ENCODE measurements at places on chromosomes 1 and 21.

DNA sequence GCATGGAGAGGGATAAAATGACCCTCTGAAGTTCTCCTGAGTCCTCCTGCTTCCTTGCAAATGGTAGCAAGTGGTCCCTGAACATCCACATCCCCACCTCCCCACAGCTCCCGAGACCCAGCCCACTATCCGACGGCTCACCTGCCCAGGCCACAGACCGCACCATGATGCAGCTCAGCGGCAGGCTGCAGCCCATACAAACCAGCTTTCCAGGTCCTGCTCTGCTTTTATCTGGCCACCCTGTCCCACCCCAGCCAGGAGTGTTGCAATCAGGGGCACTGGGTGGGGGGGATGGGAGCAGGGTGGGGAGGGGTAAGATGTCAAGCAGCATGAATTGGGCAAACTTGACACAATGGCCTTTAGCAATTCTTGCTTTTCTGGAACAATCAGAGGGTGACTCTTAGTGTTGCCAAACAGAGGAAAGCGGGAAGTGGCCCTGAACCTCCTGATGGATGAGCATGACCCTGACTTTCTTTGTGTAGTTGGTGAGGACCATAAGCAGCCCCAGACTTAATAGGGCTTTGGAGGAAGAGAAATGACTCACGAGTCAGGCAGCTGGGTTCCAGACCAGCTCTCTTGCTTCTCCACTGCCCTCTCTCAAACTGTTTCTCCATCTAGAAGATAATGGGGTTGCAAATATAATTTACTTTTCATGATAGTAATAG is at the start of gene CHIT1:
CHIT1 (minus strand) TSS at position 203 of the 665 bp plus-strand sequence; CDS start at position 166, 37 bp downstream.
- no peak for DNase-seq

- no peak for DNase-seq
Measured at GRCh38 chr1:29172415-29172939, 9.2 kb downstream of the SRSF4 start.

- no peak for DNase-seq
Measured at GRCh38 chr1:116807394-116808199, 53.4 kb downstream of the CD2 start.

DNA sequence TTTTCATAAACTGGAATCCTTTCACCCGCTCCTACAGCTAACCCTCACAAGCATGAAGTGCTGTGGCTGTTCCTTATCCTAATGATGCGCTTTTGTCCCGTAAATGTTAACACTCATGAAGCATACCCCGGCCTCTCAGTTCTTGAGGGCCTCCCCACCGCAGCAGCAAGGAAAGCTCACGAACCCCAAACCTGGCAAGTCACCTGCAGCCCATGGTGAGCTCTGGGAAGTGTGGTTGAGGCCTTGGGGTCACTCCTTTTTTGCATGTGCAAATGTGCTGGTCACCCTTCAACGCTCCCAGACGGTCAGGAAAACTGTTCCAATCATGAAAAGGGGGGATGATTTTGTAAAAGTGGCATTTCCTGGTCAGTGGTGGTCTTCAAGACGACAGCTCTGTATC is 124.6 kb downstream of the PRDM2 start:
- DNase-seq = no peak

DNA sequence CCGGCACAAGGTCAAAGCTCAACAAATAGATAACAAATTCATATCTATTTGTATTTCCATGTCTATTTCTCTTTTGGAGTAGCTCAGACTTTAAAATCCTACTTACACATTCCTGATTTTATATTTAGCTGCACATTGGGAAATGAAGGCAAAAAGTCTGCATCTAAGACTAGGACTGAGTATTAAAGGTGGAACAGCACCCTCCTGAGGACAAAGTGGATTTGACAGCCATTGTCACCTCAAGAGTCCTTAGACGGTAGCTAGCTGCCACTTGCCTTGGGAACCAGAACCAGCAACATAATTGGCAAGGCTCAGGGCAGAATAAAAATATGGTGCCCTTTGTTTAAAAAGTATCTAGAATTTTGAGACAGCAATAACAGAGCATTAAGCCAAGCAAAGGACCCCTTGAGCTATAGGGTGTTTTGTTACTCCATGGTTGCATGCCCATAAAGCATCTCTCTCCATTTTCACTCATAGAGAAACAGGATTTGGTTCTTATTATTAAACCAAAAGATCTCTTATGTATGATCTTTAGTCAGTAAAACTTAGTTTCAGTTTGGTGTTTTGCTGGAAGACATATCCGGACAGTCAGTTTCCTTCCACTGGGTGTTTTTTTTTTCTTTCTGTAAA is 30.0 kb upstream of the SGIP1 start:
- DNase-seq = no peak

DNA sequence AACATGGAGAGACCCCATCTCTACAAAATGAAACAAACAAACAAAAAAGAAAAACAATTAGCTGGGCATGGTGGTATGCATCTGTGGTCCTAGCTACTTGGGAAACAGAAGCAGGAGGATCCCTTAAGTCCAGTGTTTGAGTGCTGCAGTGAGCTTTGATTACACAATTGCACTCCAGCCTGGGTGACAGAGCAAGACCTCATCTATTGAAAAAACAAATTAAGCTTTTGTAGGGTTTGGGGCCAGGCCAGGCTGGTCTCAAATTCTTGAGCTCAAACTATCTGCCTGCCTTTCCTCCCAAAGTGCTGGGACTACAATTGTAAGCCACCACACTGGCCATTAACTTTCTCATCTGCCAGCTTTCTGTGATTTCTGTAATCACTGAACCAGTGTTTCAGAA is 27.2 kb downstream of the NIPAL3 start:
- no peak for DNase-seq

- no peak for DNase-seq
Measured at GRCh38 chr1:159714529-159714928, at the start of gene CRP. Gene CRP (minus strand): TSS chr1:159714589. CDS start chr1:159714485, 104 bp downstream.

DNA sequence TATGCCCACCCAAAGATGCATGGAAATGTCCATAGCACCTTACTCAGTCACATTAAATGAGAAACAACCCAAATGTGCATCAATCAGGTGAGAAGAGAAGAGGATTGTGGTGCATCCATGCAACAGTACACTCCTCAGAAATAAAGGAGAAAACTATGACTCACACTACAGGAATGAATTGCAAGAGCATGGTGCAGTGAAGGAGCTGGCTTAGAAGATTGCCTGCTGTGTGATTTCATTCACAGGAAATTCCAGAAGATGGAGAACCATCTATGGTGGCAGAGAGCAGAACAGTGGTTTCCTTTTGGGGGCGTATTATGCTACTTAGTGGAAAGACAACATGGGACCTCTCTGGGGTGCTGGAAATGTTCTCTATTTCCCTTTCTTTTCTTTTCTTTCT is 278.6 kb upstream of the AJAP1 start:
- DNase-seq = no peak

DNA sequence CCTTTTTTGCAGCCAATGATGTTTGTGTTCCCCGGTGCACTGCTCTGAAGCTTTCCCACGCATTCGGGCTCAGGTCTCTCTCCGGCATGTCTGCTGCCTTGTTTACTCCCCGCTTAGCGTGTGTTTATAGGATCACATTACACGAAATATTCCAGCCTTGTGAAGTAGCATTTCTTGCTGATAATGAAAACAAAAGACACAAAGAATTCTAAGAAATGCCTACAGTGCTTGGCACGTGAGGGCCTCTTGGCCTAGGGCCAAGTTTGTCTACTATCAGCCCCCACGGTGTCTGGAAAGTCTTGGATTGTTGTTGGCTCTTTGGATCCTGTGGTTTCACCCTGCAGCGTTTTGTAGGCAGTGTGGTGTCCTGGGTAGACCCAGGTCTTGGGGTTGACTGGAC is 11.2 kb upstream of the GSTM4 start:
- DNase-seq = no peak

DNA sequence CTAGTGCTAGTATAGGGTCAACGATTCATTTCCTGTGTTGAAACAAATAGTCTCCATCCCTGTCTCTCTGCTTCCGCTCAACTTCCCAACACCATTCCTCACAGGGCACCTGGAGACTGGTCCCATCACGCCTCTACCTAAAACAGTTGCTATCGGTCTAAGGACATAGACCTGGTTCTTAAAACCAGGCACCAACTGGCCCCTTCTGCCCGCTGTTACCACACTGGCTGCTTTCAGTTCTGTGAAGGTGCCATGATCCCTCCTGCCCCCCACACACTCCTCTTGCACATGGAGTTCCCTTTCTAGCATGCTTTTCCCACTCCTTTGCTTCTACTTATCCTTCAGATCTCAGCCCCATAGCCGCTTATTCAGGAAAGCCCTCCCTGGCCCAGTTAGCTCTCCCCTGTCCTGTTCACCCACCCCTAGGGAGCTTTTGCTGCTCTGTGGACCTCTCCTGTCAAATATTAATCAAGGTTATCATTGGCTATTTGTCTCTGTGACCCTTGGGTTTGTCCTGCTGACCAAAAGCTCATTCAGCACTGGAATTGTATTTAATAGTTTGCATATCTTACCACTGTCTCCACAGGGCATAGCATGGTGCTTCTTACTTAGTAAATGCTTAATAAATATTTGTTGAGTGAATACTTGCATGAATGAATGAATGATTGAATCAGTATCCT is 11.9 kb upstream of the KPRP start:
- no peak for DNase-seq

GRCh38 chr1:180081474-180081873 is 73.2 kb upstream of the QSOX1 start:
- no peak for DNase-seq

DNA sequence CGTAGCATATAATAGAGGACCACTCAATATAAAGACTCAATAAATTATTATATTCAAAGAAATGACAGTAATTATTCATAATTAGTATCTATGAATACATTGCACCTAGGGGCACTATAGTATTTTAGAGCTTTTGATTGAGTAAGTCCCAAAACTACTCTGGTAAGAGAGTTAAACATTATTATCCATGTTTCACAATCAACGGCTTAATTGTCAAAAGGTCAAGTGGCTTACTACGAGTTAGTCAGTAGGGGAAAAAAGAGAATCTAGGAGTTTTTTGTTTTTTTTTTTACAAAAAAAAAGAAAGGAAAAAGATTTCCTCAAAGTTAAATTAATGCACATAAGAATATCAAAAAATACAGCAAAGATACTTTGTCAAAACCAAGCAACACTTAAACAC is 20.4 kb upstream of the LAMC1 start:
- DNase-seq = no peak

DNA sequence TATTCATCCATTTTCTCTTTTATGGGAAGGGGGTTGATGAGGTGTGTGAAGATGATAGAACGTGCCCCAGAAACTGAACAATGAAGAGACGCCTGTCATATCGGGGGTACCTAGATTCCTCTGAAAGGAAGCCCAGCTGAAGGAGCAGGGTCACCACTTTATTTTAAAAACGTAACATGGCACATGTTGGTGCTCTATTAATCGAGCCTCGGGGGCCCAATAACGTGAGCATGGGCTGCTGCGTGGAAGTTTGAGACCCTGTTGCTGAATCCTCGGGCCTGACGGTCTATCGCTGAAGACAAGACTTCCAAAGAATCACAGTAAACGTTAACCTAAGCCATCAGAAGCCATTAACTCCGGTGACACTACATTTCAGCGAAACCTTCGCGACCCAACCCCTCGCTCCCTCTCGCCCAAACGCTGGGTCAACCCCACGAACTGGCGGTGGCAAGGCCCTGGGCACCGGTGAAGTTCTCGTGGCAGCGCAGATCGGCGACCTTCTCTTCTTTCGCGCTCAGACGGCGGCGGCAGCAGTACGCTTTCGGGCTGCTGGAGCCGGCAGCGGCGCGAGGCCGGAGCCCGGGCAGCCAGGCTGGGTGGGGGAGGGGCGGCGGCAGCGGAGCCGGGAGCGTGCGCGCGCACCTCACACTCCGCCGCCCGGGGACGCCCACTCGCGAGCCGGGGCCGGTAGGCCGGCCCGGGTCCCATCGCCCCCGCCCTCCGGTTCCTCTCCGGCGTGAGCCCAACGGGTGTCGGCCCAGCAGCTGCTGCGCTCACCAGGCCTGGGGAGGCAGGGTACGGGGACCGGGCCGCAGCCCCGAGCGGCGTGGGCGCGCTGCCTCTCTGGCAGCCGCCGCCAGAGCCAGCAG is 838 bp upstream of the MAN1A2 start:
- no peak for DNase-seq

DNA sequence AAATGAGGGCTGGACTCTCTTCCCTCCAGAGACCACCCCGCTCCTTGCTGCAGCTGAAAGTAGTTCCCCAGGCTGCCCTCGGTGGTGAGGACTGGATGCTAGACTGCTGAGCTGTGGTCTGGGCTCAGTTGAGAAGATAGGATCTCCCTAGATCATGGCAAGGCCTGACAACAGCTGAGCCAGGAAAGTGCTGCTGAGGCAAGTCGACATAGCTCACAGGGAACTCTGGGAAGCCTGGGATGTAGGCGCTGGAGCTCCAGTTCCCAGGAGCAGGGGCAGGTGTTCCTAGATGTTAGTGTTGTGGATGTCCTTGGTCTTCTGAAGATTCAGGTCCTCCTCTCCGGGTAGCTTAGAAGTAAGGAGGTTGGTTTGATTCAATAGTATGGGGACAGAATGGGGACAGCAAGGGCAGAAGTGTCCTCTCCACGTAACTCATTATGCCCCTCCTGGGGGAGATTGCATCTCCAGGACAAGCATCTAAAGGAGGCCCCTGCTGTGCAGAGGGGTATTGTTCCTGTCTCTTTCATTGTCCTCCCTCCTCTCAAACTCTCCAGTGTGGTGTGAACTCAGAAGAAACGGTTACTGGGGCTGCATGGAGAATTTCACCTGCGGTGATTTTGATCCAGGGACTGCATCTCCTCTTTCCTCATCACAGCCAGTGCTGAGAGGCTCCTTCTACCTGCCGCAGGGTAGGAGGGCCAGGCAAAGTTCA is 3.7 kb downstream of the CYB561D1 start:
- DNase-seq = no peak

- DNase-seq = peak; percentile 55
Measured at GRCh38 chr1:1304331-1305299, 3.1 kb downstream of the ACAP3 start.

- no peak for DNase-seq
Measured at GRCh38 chr1:171128463-171128862, 37.8 kb downstream of the FMO3 start.

- DNase-seq = no peak
Measured at GRCh38 chr1:59761443-59761842, 53.3 kb upstream of the HOOK1 start.

- no peak for DNase-seq
Measured at GRCh38 chr1:99218999-99219398, 45.3 kb upstream of the PLPPR4 start.

DNA sequence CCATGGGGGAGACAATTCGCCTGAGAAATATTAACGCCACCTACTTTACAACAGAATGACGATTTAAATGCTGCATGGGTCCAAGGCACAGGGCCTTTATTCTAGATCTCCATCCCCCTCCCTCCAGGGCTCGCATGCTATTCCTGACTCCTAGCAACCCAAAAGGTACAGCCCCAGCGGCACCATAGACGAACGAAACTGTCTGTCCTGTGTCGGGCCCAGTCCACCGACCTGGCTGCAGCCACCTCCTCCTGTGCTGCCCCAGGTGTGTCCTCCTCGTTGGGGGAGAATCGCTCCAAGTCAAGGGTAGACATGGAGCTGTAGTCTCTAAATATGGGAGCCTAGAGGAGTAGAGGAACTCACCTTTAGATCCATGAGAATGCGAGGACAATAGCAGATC is 196.5 kb downstream of the TOMM20 start:
- no peak for DNase-seq
